ENCODE measurements at places on chromosomes 4 and X.
A peak's percentile ranks its signal among the peaks of the same experiment; 100 is the strongest.

DNA sequence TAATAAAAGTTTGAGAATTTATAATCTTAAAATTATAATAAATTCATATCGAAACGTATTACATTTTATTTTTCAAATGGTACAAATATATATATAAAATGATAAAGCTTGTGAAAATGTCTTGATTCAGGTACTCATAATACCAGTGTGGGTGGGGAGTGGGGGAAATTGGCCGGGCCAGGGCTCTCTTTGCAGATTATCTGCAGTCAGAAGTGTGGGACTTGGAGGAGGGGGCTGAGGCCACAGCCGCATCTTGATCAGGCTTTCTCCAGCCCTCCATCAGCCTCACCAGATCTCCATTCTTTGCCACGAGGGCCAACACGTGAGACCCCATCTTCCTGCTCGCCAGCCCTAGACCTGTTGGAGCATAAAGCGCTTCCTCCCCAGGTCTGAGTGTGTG is 86.7 kb downstream of the STIM2 start:
- DNase-seq: no peak

- DNase-seq: peak; percentile 29
These were observed 172.7 kb upstream of the USP9X start for GRCh38 chrX:40912576-40912975.

- DNase-seq: no peak
These were observed 115.3 kb downstream of the PRKX start for GRCh38 chrX:3598046-3598605.

- DNase-seq: no peak
These were observed 70.0 kb downstream of the UCHL1 start for GRCh38 chr4:41326776-41327175.

- no peak for DNase-seq
These were observed 79.5 kb downstream of the RBM47 start for GRCh38 chr4:40550196-40550595.

DNA sequence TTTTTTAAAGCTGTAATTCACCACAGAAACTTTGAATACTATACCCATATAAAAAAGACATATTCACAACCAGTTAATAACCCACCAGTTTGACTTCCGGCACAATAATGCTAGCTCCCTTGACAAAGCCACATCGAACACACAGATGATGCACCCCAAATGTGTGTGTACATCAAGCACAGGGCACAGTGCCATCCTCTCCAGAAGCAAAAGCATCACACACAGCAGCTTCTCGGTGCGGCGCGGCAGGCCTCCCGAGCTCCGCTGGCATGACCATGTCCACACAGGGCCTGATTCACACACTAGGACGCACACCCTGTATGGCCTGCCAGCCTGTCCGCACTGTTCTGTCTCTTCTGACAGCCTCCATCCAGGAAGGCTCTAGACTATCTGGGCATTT is 88.0 kb downstream of the LEF1 start:
- no peak for DNase-seq

DNA sequence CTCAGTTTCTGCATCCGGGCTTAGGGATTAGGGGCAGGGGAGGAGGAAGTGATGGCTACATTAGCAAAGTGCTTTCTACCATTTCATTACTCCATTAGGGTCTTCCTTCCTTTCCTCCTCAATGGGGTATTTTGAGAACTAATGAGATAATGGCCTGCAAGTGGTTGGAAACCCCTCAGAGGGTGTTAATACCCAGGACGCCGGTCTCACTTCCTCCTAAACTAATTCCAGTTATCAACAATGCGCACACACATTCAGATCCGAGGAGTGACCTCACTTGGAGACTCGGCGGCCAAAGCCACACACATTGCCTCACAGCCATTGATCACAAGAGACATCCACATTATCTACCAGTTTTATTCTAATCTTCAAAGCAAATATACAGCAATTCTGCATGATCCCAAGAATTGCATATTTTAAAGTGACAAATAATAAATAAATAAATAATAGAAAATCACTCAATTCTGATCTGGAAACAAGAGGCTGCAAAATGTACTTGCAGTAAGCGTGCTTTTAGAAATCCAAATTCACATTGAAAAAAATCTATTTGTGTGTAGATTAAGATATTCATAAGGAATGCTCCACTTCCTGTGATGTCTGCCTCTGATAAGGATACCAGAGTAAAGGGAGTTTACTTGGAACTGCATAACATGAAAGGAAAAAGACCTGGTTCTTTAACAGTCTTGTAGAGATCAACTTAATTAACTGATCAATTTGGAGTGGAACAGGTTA is 329.1 kb downstream of the FBXW7 start:
- DNase-seq: peak; percentile 27

DNA sequence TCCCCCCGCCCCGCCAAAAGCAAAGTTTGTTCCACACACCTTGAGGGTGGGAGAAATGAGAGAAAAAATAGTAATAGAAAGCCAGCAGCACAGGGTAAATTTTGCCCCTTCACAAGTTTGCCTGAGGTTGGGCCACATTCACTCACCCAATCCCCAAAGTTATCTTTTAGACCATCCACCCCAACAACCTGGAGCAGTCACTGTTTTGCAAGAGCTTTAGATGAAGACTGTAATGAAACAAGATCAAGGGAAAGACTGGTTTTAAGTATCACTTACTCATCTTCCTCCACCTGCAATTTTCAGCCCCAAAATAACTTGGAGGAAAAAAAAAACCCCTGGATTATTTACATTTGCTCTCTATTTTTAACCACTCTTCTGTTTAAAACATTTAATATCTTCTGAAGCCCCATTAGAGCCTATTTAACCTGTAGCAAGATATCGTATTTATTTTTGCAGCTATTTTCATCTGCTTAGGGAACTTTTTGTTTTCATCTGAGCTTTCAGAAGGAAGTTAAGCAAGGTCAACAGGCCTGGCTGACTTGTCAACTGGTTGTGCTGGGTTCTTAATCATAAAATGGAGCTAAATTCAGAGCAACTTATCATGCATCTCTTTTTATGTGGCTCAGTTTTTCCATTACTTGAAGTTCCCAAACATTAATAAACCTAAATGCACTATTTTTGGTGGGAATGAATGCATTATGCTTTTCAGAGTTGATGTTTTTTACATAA is 24.6 kb upstream of the TBL1X start:
- DNase-seq: no peak

- DNase-seq: no peak
These were observed 33.2 kb upstream of the OCIAD2 start for GRCh38 chr4:48939785-48940184.

DNA sequence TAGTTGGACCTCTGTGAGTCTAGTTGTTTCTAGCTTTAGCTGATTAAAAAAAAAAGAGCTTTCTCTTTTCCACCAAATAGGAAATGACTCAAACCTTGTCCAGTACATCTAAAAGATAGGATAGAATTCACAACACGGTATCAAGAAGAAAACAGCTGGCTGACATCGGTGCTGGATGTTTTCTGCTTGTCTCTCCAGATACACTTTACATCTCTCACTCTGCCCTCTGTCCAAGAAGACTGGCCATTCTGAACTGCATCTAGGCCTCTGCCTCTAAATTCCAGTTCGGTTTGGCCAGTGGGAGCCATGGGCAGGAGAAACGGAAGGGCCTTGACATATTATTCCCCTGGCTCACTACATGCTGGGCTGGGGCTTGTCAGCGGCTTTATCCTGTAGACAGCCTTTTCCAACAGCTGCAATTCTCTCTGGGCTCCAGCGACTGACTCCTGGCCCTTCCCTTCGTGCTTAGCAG is 57.3 kb upstream of the SHISA3 start:
- DNase-seq: no peak

DNA sequence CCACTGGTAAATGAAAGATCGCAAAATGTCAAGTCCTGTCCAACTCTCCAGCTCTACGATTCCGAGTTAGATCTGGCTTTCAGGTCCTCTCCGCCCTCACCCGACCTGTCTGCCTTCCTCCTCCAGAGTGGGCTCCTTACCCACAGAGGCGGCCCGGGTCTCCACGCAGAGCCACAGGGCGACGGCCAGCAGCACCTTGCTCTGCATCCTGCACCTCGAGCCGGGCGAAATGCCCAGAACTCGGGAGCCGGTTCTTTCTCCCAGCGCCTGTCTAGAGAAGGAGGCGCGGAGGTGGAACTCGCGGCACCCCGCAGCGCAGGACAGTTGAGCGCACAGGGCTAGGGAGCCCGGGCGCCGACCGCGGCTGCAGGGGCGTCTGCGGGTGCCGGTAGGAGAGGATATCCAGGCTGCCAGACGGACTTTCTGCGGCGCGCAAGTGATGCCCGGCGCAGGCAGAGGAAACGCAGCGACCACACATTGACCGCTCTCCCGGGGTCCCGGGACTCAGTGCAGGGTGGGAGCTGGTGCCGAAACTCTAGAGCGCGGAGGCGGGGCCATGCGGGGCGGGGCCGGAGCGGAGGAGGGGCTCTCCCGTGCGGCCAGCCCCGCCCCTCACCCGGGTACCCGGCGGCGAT is at the start of gene KDR:
Gene KDR (minus strand): TSS at position 509 of the 635 bp plus-strand sequence. CDS start 302 bp downstream, at position 207.
- DNase-seq: peak; percentile 75

DNA sequence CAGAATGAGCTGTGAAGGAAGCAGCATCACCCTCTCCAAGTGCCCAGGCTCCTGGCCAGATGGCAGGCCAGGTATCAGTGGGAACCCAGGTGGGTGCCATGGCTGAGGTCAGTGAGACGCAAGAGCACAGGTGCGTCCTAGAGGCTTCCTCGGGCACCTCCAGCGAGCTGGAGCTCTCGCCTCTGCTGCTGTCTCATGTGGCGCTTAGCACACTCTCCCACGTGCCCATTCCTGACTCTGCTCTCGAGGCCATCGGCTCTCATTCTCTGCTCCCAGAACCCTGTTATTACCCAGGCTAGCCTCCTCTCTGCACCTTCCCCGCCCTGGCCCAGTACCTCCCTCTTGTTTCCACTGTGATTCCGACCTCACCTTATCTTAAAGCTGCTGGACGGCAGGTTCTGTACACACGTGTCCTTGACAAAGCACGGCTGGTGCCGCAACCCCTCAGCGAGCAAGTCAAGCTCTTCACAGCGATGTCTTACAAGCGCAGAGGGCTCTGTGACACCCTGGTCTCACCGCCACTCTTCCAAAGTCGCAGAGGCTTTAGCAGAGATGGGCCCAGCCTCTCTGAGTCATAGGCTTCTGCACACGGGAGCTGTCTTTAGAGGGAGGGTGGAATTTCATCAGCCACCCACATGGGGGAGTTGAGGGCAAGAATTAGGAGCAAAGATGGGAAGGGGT is 15.4 kb upstream of the MSANTD1 start:
- no peak for DNase-seq

GRCh38 chr4:2266181-2266580 is 4.3 kb upstream of the MXD4 start:
- no peak for DNase-seq

DNA sequence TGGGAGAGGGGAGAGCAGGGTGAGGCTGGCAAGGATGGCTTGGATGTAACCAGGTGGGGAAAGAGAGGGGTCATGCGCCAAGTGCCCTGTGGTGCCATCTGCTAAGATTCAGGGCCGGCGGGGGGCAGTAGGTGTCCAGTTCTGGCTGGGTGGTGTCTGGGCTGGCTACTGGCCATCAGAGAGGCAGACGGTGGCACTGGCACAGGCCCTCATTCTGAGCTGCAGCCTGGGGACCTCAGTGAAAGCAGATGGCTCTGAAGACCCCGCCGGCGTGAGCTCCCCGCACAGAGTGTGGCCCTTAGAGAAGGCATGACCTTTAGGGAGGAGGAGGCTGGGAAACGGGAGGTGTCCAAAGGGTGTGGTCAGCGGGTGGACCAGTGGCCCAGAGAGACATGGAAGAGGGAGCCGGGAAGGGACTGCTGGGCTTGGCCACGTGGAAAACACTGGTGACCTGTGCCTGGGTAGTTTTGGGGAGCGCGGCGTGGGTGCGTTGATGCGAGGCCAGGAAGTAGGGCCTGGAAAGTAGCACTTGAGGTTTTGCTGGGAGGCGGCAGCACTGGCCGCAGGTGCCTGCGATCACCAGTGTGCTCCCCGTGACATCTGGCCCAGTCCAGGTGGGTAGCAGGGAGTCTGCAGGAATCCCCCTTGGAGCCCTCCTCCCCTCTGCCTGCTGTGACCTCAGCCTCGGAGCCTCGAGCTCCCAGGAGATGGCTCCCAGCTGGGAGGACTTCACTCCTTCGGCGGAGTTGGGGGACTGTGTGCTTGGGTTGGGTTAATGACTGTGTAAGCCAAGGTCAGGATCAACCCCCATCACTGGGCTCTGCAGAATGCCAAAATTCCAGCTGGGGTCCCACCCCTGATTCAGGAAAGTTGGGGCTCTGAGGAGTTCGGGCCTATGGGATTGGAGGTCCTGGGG is 9.3 kb upstream of the SH3TC1 start:
- DNase-seq: peak; percentile 12

DNA sequence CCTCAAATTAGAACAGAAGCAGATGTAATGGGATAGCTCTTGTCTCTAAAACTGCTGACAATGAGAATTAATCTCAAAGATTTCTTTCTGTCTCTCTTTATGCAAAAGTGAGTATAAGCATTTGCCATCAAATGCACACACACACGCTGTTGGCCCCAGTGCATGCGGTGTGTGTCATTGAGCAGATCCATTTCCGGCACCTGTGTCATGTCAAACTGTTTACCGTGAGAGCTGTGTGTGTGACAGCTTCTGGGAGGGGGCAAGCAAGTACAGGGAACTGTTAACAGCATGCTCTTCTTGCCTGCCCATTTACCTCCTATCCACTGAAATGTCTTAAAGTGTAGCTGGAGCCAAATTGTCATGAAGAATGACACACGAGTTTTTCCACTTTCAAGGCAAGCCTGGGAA is 297.9 kb upstream of the FAT4 start:
- no peak for DNase-seq

- no peak for DNase-seq
These were observed 103.4 kb upstream of the TEX13A start for GRCh38 chrX:105323928-105324327.

DNA sequence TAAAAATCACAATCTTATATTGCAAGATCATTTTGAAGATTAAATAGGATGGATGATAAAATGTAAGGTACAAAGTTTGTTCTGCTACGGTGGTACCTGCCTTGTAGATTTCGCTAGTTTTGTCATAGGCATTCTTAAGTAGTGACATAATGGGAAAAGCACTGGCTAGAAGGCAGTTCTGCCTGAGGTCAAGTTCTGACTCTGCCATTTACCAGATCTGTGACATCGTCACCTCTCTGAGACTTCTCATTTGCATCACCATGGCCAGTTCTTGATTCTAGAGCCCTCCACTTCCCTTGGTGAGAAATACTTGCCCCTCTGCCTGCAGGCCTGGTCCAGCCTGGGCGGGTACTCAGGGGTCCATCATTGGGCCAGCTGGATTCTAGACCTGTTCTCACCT is 85.2 kb downstream of the HS3ST1 start:
- DNase-seq: no peak

GRCh38 chrX:38327775-38328081 is 419 bp upstream of the RPGR start:
- DNase-seq: no peak

DNA sequence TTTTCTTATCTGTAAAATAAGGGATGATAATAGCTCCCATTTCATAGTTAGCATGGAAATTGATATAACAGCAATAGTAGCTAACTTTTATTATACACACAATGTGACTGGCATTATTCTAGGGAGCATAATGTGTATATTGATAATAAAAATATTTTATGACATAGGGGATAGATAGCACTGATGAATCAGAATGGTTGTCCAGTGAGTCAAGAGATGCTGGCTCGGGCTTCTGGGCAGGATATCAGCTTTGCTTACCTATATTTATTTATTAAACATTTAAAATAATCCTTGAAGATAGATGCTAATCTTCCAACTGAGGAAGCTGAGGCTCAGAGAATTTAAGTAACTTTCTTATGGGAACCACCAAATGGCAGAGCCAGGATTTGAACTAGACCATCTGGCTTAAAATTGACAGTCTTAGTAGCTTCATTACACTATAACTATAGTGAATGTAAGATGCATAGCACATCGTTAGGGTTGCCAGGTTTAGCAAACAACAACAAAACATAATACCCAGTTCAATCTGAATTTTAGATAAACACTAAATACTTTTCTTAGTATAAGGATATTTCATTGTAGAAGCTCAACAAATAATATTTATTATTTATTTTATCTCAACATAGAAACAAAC is 2.7 kb downstream of the AFP start:
- no peak for DNase-seq
